Activated CD8-positive, alpha-beta memory T cell treated with anti-CD3 and anti-CD28 coated beads for 4 hours (primary cell): ENCODE measurements at places on chromosomes 3 and 15.

GRCh38 chr3:156259896-156260295, 139.5 kb downstream of the KCNAB1 start:
- no peak for DNase-seq

- DNase-seq = no peak
Observed at GRCh38 chr15:53527996-53528395, 231.5 kb downstream of the WDR72 start.

DNA sequence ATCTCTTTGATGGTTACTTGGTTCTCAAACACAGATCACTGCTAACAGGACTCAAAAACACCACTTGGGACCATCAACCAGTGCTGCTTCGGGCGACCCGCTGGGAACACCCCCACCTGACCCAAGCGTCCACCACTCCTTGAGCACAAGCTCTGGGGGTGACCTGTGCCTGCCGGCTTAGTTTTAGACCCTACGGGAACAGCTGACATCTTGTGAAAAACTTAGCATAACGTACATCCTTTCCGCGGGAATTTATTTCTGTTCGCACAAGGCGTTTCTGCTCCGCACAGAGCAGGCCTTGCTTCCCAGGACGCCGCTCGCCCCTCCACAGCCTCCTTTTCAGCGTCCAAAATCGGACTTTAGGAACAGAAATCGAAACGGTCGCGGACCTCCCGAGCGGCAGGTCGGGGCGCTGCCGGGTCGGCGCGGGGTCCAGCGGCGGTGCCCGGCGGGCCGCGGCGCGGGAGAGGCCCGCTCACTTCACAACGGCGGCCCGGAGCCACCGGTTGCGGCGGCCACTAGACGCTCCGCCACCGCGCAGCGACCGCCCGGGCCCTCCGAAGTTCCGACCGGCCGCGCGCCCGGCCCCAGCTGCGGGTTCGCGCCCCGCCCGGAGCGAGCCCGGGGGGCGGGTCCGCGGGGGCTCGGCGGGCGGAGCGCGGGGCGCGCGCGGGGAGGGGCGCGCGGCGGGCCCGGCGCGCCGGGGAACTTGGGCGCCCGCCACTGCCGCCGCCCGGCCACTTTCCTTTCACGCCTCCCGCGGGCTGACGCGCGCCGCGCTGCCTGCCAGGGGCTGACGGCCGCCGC, 959 bp downstream of the SFMBT1 start:
- DNase-seq = peak; percentile 35

GRCh38 chr3:20480786-20481365, 294.9 kb upstream of the SGO1 start:
- DNase-seq = no peak

- DNase-seq = no peak
Observed at GRCh38 chr15:74422265-74422651, 11.5 kb downstream of the SEMA7A start.

- no peak for DNase-seq
Observed at GRCh38 chr3:50612234-50612882, 784 bp upstream of the CISH start.

- DNase-seq = no peak
Observed at GRCh38 chr15:42155546-42156242, 742 bp downstream of the PLA2G4F start.

- DNase-seq = no peak
Observed at GRCh38 chr15:32643907-32644445, 2.5 kb downstream of the SCG5 start.

- no peak for DNase-seq
Observed at GRCh38 chr3:23761440-23761896, 44.3 kb upstream of the UBE2E1 start.

DNA sequence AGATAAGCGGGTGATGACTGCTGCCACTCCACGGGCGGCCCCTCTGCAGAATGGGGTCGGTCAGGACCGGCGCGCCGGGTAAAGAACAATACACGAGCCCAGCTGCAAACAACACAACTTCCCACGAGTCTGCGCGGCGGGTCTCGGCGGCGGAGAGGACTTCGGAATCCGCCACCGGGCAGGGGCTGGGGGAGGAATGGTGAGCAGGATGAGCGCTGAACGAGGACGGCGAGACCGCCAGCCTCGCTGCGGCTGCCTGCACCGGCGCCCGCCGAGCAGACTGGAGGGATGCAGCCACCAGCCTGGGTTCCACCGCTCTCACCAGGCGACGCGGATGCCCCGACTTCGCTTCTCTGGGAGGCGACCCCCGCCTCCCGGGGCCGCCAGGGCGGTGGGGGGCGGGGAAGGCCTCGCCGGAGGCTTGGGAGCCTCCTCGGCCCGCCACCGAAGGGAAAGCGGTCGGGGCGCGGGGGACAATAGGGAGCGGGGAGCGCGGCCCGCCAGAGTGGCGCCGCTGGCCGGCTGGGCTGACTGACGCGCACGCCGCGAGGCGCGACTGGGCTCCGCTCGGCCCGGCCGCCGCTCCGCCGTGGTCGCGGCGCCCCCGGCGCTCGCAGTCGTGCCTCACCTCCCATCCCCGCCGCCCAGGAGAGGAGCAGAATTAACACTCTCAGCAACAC, 515 bp downstream of the ADAM10 start:
- DNase-seq = peak; percentile 10

DNA sequence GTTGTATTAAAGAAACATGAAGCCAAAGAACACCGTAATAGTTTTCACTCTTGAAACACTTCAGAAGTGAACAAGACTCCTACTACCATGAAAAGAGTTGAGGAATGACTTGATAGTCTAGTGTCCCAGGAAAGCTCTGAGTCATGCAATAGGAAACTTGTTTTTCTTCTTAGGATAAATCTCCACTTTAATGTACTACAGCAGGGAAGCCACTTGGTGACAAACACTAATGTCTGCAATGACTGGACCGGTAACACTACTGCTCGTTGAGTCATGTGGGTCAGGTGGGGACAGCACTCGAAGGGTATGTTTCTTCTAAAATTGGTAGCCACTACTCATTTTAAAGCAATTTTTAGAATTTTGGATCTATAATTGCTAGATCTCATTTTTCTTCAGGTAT, 291.7 kb upstream of the CNTN3 start:
- no peak for DNase-seq
